ENCODE measurements at places on chromosomes 2 and 18. TPM values are rescaled to one million over a fixed set of nuclear protein-coding genes. Genes with fewer than 3 reads are reported as not detected.

DNA sequence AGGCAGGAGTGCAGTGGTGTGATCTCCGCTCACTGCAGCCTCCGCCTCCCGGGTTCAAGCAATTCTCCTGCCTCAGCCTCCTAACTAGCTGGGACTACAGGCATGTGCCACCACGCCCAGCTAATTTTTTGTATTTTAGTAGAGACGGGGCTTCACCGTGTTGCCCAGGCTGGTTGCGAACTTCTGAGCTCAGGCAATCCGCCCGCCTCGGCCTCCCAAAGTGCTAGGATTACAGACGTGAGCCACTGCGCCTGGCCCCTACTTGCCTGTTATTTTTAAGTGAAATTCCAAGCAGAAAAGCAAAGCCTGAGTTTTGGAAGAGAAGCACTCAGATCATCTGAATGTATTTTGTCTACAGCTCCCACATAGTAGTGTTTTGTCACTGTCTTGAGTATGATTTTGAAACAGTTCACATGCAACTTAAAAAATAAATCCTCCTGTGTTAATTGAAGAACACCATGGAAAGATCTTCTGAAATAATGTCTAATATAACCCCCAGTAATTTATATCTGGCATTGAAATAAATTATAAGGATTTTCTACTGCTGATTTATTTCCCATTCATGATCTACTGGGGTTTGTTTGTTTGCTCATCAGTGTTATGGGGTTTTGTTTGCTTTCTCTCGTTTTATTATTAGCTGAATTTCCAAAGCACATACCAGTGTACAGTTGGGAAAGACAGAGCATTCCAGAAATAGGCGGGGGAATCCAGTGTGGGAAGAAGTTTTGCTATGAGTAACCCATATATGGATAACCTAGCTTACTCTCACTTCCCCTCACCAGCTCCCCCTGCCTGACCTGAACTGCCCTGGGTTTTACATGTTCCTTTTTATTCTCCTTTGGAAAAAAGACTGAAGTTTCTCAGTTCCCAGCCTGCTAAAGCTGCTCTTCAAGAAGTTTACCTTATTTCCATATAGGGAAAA is 80.1 kb upstream of the MAP3K20 start:
- DNase-seq: no peak

DNA sequence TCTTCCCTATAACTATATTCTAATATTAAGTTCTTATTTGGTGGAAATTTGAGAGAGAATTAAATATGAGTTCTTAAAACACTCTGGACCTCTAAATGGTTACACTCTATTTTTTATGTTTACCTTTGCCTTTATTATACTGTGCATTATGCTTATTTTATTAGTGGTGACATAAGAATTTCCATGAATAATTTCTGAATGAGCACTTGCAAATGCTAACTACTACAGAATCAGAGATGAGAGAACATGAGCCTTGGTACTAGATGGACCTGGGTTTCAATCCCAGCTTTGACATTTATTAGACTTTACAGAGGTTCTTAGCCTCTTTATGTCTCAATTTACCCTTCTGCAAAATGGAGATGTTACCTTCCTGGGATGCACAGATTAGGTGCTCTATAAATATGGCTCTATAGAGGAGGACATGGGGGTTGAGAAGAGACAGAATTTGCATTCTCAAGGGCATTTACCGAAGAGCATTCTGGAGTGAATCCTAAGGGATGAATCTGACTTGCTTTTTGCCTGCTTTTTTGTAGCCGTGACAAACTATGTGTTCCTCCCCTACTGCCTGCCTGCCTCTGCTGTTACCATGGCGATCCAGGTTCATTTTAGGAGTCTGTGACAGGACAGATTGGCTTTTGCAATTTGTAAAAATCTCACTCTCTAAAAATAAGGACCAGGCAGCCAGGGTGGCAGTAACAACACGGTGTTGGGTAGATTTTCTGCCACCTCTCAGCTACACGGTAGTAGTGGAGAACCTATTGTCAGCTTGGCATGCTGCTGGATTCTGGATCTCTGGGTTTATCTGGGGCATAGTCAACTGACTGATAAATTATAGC is 20.7 kb upstream of the CNRIP1 start:
- DNase-seq: no peak

DNA sequence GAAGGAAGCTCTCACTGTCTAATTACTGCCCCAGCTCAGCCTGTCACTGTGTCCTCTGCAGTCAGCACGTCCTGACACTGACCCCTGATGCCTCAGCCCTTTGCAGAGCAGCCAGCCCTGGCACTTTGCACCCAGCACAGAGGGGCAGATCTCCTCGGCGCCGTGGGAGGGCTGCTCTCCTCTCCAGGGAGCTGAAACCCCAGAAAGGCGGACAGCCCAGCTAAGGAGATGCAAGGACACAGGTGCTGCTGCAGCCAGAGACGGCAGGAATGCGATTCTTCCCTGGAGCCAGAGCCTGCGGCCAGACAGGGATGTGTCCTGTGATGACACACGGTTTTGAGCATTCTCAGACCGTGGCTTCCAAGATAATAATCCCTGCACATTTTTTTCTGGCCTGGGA is 34.5 kb upstream of the SIX3 start:
- no peak for DNase-seq

DNA sequence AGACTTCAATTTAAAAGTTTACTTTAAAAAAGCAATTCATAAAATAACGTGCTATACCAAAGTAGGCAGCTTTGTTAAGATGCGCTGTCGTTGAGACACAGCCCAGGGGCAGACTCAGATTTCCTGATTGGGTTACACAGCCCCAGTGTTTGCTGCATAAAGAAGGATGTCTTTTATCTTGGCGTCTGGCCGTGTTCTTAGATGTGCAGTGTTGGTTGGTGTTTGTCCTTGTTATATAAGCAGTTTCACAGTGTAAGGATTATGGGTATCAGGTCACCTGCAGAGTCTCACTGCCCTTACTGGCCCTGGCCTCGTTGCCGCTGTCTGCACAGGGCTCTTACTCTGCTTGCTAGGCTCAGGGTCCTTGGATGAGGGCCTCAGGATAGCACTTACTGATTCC is 108.5 kb downstream of the WDSUB1 start:
- no peak for DNase-seq

ALPG gene
- not detected for total RNA-seq

TUBA4B gene
- total RNA-seq: not detected

GREB1 gene
- total RNA-seq: 1.5 TPM

FBLN7 gene
- total RNA-seq: 7.4 TPM

GCA gene
- total RNA-seq: 25.2 TPM

UGT1A4 gene
- total RNA-seq: not detected

GNAL gene
- 0.11 TPM for total RNA-seq

DNER gene
- not detected for total RNA-seq

All from activated CD8-positive, alpha-beta T cell treated with anti-CD3 and anti-CD28 coated beads for 36 hours (primary cell).